Activated CD4-positive, alpha-beta T cell treated with anti-CD3 and anti-CD28 coated beads, Interleukin-2, Interleukin-4, amounts not matched to agents 100 ng/mL and 50 ng/mL, durations not matched to agents 16 hours and 8 hours (primary cell): ENCODE measurements at places on chromosomes 1 and 21.

- no peak for DNase-seq
Measured at GRCh38 chr1:175390081-175390481, 197.5 kb upstream of the KIAA0040 start.

DNA sequence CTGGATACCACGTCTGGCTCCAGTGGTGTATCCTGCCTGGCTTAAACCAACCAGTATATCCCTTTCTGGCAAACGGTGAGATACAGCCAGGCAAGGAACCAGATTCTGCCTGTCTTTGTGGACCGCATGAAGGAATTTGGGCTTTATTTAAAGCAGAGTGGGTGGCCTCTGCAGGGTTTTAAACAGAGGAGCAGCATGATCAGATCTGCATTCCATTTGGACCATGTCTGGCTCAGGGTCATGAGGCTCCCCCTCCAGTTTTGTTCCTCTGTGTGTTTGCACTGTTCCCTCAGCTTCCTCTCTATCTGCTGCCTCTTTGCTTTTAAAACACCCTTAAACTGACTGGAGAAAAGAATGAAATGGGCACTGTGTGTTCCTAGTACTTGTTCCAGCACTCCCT lies 195.0 kb downstream of the GIPC2 start:
- no peak for DNase-seq

GRCh38 chr21:33362044-33362555 lies 37.3 kb downstream of the IFNAR1 start:
- DNase-seq, result peak; percentile 46

- DNase-seq, result no peak
Measured at GRCh38 chr1:245809361-245809760, 654.6 kb downstream of the KIF26B start.
